Stimulated activated CD8-positive, alpha-beta memory T cell treated with anti-CD3 and anti-CD28 coated beads, Interleukin-12 subunit alpha, Interleukin-12 subunit beta, amount 100 ng/mL, for 4 hours (primary cell): ENCODE measurements at places on chromosomes 12 and 14.

GRCh38 chr12:51320695-51321320, 3.2 kb downstream of the BIN2 start:
- DNase-seq: no peak

- DNase-seq: no peak
Measured at GRCh38 chr12:25023808-25024207, 74.9 kb upstream of the BCAT1 start.

DNA sequence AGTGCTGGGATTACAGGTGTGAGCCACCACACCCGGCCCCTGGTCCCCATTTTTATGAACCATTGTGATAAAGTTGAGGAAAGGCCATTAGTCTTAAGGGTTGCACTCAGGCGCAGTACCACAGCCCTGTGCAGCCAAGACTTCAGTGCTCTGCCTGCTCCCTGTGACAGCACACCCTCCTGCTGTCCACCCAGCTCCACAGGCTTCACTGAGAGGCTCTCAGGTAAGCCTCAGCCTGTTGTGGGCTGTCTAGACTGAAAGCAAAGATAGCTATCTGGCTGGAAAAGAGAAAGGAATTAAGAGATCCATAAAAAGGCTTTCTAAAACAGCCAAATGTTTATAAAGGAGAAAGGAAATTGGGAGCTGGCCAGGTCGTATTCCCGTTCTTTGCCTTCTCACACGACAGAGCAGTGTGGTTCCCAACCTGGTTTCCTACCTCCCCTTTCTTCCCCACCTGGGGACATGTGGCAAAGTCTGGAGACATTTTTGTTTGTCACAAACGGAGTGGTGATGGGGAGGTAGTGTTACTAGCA, 19.1 kb upstream of the DNM1L start:
- no peak for DNase-seq

DNA sequence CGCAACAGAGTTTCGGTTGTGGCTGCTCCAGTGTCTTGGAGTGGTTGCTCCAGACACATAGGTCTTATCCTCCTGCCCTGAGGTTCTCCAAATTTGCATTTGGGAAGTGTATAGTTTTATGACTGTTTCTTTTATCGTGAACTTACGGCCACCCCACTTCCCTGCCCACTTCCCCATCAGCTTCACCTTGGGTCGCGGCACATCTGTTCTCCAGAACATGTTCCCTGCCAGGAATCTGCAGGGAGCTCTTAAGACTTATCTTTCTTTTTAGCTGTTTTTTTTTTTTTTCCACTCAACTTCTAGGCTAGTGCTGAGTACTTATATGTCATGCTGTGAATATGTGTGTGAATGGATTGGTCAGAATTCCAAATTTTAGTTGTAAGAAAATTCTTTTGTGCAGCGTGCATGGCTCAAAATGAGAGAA, 75.4 kb downstream of the ETV6 start:
- no peak for DNase-seq

DNA sequence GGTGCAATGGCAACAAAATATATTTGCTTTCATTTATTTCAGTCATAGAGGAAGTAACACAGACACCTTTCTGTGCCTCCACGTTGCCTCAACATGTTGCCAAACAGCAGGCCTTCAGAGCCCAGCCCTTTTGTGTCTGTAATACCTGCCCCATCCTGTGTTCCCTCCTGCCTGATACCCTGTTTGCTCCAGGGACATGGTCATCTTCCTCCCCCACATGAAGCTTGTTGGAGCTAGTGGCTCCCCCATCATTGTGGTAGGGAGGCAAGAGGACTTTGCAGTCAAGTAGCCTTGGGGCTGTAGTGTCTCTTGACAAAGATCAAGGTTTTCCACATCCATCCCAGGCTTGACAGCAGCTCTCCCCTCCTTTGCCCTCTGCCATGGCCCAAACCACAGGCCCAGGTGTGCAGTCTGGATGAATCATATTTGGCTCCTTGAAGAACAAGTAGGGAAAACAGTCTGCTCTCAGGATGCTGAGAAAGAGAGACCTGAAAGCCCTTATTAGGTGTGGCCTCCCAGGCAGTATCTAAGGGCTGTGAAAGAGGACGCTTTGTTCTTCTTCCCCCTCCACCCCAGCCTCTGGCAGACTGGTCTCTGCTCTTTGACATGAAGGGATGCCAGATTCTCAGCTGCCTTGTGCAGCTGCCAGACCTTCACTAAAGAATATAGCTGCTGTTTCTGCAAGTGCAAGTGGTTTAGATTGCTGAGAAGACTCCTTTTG, 329.0 kb downstream of the C12orf75 start:
- no peak for DNase-seq

GRCh38 chr14:89648510-89648909, 231.5 kb upstream of the FOXN3 start:
- DNase-seq: no peak

DNA sequence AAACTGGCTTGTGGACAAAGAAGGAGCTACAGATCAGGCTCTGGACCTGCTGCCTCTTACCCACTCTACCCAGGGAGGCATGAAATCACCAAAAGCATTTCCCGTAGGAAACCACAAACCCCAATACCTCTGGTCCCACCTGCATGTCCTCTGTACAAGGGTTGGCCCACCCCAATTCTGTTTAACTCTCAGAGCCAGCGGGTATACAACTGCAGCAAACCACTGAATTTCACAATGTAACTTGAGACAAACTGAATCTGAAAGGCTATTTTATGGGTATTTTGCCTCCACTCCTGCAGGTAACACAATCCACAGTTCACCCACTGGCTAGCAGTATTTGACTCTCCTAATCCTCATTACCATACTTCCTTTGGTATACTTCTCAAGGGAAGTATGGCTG, 16.5 kb downstream of the SIX1 start:
- no peak for DNase-seq

DNA sequence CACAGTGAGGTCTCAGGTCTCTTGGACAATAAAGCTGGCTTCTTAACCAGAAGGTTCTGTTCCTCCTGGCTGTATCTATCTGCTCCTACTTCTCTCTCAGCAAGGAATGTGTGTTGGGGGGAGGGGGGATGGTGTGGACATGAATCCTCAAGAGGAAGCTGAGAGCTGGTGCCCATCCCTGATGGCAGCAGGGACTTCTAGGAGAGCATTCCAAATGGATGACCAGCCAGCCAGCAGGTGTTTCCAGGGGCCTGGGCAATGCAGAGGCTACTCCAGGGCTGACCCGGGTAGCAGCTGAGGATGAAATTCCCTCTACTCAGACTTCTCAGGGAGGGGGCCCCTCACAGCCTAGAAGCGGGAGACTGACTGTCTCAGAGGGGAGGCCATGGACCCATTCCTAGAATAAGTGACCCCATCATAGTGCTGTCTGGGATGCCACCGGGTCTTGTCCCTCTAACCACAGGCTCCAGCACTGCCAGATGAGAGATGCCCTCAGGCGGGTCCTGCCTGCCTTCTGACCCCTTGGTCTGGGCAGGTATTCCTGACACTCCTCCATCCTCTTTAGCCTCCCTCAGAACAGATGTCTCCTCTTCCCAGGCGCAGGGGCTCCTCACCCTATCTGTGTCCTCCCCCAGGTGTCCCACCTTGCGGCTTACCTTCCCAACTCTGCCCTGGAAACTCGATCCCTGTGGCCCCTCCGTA, 1.2 kb downstream of the RAB15 start:
- DNase-seq: no peak

GRCh38 chr12:89622115-89622514, 86.5 kb downstream of the ATP2B1 start:
- DNase-seq: no peak

DNA sequence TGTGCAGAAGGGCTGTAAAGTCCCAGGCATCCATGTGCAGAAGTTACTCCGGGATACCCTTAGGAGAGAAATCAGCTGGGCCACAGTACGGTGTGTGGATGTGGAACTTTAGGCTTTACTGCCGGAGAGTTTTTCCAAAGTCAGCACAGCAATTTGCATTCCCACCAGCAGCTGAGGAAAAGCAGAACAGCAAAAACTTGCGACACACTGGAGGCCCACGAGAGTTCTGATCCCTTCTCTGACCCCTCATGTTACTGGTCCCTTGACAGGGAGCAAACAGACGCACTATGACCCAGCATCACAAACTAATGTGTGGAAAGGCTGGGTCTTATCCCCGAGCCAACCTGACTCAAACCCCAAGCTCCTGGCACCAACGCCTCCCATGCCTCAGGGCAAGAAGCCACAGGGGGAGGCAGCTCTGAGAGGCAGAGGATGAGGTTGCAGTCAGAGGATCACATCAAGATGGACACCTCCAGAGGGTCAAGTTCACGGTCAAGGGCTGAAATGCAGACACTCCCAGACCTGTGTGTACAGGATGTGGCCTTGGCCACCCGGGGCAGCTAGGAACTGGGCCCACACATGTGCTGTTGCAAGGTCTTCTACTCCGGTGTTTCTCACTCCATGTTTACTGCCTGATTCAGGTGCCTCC, 38.6 kb downstream of the CCDC88C start:
- no peak for DNase-seq

DNA sequence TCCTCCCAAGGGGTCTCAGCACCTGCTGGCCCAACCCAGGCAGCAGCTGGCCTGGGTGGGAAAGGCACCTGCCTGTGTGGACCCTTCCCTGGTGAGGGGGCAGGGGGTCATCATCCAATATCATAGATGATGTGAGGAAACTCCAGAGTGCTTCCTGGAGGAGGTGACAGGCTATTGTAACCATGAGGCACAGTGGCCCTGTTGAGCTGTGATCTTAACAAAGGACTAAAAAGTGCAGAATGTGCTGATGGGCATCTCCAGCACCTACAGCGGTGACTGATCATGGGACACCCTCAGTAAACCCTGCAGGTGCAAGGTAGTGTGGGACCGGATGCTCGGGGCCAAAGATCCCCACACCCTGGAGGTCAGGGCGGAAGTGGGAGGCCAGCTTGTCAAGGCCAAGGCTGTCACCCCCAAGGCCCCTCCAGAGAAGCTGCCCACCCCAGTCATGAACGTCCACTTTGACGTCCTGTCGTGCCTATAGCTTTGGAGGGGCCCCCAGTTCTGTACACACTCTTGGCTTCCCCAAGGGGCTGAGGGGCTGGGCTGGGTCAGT, 7.5 kb downstream of the MMP17 start:
- no peak for DNase-seq

DNA sequence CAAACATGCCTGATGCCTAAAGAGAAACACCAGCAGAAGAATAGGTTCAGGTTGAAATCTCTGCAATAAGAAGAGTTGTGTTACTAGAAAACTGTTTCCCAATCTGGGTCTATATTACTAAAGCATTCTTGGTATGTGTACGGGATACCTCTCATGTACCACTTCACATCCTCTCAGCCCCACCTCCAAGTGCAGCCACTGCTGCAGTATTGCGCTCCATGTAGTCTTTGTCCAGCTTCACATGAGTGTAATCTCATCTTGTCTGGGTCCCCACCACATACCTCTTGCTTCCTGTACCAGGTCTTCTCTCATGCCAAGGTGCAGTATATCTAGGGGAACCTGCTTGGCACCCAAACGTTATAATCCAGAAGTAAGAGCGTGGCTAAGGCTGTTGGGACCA, 187.5 kb upstream of the EEA1 start:
- no peak for DNase-seq

DNA sequence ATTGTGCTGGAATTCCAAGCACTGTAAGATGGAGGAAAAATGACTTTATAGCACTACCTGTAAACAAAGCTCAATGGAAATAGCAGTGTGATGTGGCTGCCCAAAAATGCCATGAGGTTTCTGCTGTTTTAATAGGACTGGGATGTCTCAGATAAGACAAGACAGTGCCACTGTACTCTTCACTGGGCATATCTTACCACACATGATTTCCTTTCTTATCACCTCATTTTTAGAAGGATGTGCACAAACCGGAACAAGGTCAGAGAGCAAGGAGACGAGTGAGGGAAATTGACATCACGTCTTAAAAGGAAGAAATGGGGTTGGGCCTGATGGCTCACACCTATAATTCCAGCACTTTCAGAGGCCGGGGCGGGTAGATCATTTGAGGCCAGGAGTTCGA, 38.4 kb upstream of the FGD4 start:
- no peak for DNase-seq

DNA sequence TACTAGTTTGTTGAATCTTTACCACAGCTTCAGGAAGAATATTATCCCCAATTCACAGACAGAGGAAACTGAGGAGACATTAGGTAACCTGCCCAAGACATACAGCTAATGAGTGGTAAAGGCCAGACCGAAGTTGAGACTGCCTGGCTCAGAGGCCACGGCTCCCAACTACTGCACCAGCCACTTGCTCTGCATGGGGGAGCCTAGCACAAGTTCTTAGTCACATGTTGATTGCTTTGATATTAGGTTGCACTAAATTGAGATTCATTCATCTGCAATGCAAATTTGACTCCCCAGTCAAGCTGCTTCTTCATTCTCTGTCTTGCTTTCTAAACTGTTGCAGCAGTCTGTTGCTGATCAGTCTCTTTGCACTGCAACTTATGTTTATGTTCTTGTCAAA, 25.9 kb upstream of the POLR3B start:
- no peak for DNase-seq
